ENCODE measurements at places on chromosomes 2 and 18.

DNA sequence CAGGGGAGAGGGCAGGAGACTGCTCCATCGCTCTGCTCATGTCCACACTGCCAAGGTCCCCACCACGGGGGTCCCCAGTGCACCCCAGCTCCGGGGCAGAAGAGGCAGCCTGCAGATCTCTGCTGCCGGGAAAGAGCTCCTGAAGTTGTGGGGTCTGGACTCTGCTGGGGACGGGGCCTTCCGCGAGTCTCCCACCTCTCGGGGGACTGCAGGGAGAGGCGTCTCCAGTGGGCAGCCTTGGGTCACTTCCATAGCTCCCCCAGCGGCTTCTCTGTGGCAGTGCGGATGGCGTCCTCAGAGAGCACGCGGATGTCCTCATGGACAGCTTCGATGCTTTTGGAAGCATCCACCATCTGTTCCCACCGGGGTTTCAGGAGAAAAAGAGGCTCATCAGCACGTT lies 10.7 kb downstream of the DTYMK start:
- no peak for DNase-seq

GRCh38 chr2:58215429-58215828 lies 25.7 kb downstream of the FANCL start:
- no peak for DNase-seq

GRCh38 chr2:214651451-214651850 lies 158.0 kb downstream of the BARD1 start:
- DNase-seq = no peak

DNA sequence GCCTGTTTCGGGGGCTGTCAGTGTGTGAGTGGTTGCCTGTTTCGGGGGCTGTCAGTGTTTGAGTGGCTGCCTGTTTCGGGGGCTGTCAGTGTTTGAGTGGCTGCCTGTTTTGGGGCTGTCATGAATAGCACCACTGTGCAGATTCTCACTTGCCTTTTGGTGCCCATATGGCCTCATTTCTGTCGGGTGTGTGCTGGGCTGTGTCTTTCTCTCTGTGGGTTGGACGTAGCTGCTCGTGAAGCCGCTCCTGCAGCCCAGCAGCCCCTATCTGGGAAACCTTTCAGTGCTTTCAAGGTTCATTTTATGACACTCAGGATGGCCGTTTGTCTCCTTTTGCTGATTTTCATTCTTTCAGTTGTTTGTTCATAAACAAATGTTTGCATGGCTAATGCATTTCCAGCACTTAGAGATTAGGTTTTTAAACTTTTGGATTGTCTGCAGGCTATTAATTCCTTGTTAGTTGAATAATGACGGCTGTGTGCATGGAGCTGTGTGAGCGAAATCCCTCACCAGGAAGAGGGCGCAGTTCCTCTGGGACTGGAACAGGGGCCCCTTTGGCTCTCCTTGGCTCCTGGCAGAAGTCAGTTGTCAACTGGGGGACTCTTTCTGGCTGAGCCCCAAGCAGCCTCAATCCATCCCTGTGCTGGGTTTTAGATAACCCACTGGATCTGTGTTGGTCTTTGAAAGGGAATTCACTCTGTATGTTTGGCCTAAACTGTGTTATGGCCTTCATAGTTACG lies 10.8 kb downstream of the AGAP1 start:
- DNase-seq = no peak

GRCh38 chr2:214244847-214245246 lies 166.0 kb upstream of the VWC2L start:
- DNase-seq = no peak

GRCh38 chr2:9799729-9800632 lies 43.3 kb upstream of the TAF1B start:
- DNase-seq = peak; percentile 85

GRCh38 chr2:30046979-30047378 lies 99.8 kb upstream of the YPEL5 start:
- DNase-seq = peak; percentile 73

GRCh38 chr2:9191041-9191481 lies 15.6 kb upstream of the ASAP2 start:
- DNase-seq = peak; percentile 28

- DNase-seq = no peak
Observed at GRCh38 chr2:66346231-66346664, 88.7 kb upstream of the MEIS1 start.

DNA sequence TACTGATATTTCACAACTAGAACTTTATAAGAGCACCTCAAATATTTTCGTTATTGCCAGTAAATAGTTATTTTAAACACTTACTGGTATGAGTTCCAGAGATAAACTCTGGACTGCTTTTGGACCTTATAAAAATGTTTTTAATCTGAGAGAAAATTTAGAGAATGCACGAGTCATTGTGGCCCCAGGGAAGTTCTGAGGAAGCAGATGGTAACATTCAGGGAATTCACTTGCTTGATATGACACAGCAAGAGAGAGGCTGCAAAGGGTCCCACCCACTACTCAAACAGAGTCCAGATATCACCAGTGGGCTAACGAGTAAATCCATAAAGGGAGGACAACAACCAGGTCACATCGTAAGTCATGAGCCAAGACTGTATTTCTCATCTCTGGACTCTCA lies 526.8 kb downstream of the TDRD15 start:
- no peak for DNase-seq

DNA sequence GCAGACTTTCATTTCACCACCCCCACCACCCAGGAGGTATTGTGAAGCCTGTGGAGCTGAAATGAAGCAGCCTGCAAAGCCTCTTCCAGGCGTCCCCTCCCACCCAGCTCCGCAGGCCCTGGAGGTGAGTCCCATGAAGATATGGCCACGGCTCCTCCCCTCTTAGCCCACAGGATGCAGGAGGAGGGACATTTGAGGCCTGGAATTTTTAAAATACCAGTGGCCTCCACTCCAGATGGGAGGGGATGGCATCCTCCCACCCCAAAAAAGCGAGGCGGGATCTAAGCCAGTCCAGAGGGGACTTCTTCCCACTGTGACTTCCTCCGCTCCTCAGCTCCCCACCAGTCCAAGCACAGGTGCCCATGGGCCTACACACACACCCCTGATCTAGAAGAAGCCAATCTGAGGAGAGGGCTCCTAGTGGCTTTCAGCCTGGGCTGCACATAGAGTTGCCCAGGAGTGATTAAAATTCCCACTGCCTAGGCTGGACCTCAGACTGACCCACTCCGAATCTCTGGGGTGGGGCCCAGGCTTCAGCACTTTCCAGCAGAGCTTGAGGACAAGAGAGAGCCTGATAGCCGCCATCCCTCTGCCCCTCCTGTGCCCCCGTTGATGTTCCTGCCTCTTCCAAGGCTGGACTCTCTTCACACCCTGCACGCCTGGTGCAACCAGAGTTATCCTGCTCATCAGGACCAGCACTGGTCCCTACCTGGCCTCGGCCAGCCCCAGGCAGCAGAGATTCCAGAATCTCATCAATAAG lies 206.9 kb downstream of the TNS1 start:
- no peak for DNase-seq

DNA sequence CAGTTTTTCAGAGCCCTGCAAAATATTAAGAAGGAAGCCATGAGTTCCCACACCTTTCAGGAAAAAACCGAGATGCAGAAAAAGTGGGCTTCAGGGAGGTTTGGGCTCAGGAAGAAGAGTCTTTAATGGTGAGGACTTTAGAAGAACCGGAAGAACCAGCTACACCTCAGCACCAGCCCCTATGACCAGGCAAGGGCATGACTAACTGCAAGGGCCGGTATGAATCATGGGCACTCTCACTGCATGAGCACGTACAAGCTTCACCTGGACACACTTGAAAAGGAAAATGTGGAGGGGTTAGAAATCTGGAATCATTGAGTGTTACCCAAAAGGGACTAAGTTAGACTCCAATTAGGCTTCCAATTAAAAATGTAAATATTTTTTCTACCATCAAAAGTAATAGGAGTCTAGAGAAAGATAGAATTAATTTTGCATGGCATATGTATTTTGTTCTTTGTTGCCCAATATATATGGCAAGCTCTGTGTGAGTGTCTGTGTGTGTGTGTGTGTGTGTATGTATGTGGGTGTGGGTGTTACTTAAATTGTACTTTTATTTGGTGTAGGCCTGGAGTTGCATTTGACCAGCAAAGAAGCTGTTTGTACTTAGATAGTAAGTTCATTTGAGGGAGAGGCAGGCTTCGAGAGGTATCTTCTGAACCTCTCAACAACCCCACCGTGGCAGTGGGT lies 66.5 kb upstream of the THUMPD2 start:
- no peak for DNase-seq

DNA sequence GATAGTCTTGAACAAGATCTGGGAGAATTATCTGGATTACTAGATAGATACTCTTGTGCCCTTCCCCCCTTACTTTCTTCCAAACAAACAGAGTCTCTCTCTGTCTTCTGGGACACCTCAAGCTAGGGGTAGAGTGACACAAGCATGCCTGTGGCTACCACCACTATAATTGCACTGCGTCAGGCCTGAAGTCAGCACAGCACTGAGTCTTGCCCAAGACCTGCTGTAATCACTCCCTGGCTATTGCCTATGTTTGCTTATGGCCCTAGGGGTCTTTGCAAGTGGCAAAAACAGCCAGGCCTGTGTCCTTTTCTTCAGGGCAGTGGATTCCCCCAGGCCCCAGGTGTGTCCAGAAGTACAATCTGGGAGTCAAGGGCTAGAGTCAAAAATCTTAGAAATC lies 106.6 kb downstream of the SLC5A7 start:
- DNase-seq = no peak

DNA sequence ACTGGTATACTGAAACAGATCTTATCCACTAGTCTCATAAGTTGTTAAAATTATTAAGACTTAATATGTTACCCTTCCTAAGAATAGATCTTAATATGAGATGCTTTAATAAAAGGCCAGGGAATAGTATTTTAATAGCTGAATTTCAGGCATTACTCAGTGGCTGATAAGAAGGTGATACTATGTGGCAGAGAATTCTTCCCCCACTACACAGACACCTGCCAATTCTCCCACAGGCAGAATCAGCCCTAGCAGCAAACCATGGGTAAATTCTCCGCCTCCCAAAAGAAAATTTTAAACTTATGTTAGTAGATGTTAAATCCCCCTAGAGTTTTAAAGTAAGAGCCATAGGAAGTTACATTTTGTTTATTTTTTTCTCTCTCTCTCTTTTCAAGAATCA lies 888.8 kb downstream of the LRP1B start:
- DNase-seq = no peak

GRCh38 chr2:60522462-60522861 lies 31.0 kb downstream of the BCL11A start:
- no peak for DNase-seq

DNA sequence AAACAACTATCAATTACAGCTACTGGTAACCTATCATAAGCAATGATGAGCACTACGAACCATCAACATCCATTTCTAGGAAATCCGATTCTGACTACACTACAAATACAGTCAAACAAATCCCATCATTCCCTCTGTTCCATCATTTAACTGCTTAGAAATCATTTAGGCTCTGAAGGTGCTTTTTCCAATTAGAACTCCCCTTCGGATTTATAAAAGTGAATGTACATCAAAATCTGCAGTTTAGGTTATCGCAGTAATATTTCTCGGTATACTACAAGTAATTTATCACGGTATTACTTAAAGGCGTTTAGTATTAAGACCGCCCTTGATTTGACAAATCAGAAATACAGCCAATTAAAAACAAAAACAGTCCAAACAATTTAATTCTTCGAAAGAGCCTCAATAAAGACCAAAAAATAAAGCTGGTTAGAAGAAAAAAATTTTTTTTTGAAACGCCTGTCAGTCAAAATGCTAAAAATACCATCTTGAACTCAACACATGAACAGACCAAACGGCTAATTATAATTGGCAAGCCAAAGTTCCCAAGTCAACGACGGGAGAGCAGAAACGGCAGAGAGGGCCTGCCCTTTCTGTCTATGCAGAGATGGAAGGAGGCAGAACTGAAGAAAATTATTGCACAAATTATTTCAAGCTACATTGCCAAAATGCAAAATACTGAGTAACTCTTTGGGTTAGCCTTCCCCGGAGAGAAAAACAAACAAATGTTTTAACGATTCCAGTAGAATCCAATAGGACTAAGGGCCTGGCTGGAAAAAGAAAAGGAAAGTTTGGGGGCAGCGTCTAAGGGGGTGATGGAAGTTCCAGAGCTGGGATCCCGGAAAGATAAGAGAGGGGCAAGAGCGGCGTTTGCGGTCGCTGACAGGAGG lies 1.2 kb downstream of the VPS54 start:
- no peak for DNase-seq

GRCh38 chr2:217162533-217162932 lies 302.7 kb upstream of the TNP1 start:
- DNase-seq = peak; percentile 88

GRCh38 chr18:31549416-31549815 lies 42.3 kb upstream of the TTR start:
- no peak for DNase-seq

DNA sequence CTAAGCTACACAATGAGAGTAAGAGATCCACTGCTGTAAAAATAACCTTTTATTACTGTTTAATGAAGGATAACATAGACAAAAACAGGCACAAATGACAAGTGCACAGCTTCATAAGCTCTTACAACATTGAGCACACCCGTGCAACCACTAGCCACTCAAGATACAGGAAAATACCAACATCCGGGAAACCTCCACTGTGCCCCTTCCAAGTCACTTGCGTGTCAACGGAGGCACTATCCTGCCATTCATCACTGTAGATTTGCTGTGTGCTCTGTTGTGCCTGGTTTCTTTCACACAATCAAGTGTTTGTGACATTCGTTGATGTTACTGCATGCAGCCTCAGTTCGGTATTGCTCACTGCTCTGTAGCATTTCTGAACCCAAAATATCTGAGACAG lies 292.9 kb upstream of the MYT1L start:
- DNase-seq = no peak

DNA sequence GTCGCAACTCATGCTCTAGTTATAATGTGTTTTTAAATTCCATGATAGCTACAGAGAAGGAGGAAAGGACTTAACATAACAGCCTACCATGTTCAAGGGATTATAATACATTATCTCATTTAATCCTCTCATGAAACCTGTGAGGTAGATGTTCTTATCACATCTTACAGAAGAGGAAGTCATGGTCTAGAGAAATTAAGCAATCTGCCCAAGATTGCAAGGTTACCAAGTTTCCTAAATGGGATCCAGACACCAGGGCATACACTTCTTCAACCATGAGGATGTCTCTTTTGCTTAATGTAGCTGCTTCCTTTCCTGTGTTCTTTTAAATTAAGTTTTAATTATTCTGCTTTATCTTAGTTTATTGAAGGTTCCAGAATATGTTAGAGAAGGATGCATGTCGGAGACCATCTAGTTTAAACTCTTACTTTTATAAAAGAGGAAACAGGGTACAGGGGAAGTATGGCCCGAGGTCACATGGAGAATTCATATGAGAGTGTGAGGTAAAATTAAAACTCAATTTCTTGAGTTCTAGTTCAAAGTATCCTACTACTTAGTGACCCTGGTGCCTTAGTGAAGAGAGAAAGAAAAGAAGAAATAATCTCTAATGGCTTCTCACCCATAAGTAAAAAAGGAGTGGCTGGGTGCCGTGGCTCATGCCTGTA lies 3.6 kb upstream of the IL1A start:
- no peak for DNase-seq
